ENCODE measurements at places on chromosomes 4 and X. TPM values are rescaled to one million over a fixed set of nuclear protein-coding genes. Genes with fewer than 3 reads are reported as not detected.

POU3F4 gene
- not detected for total RNA-seq

AREG gene
- total RNA-seq: 2.9 TPM

PHKA2 gene
- 13.5 TPM for total RNA-seq

AFF2 gene
- 3.5 TPM for total RNA-seq

DCK gene
- total RNA-seq: 12.8 TPM

MAGEB17 gene
- total RNA-seq: not detected

SPANXD gene
- not detected for total RNA-seq

CT83 gene
- not detected for total RNA-seq

ANXA5 gene
- 346 TPM for total RNA-seq

GPAT3 gene
- total RNA-seq: 3.4 TPM

CXCL6 gene
- total RNA-seq: not detected

KLB gene
- not detected for total RNA-seq

FAM47E gene
- 1.4 TPM for total RNA-seq

AMOT gene
- 21.0 TPM for total RNA-seq

LUZP4 gene
- total RNA-seq: not detected

PLP1 gene
- total RNA-seq: 5.0 TPM

ADH7 gene
- total RNA-seq: not detected

PLXNB3 gene
- 16.8 TPM for total RNA-seq

FAAH2 gene
- total RNA-seq: 0.60 TPM

PSMD10 gene
- total RNA-seq: 31.7 TPM

ARHGEF6 gene
- 17.7 TPM for total RNA-seq

TGIF2LX gene
- not detected for total RNA-seq

SHROOM4 gene
- total RNA-seq: 8.0 TPM

UGT2A1 gene
- total RNA-seq: not detected

GRIPAP1 gene
- 31.6 TPM for total RNA-seq

IQCM gene
- not detected for total RNA-seq

GABRQ gene
- total RNA-seq: not detected

GAGE12E gene
- total RNA-seq: not detected

SYP gene
- 1.5 TPM for total RNA-seq

ATP6AP1 gene
- 59.9 TPM for total RNA-seq

MAGEA9B gene
- total RNA-seq: not detected

EMCN gene
- 41.5 TPM for total RNA-seq

KDR gene
- total RNA-seq: 14.5 TPM

C1QTNF7 gene
- 9.4 TPM for total RNA-seq

GPC3 gene
- total RNA-seq: 11.3 TPM

NKX6-1 gene
- total RNA-seq: not detected

UNC5C gene
- 14.9 TPM for total RNA-seq

RAB41 gene
- total RNA-seq: not detected

USP17L29 gene
- not detected for total RNA-seq

MSN gene
- total RNA-seq: 342 TPM

ZFP42 gene
- total RNA-seq: not detected

MMRN1 gene
- total RNA-seq: 71.0 TPM

RHOXF1 gene
- total RNA-seq: not detected

SMARCA5 gene
- total RNA-seq: 34.2 TPM

HEPH gene
- 22.2 TPM for total RNA-seq

GYPB gene
- 0.86 TPM for total RNA-seq

SLC25A5 gene
- 134 TPM for total RNA-seq

FGF5 gene
- not detected for total RNA-seq

PLAC8 gene
- total RNA-seq: 3.8 TPM

CENPVL3 gene
- not detected for total RNA-seq

RAB33A gene
- 12.7 TPM for total RNA-seq

TEX13B gene
- not detected for total RNA-seq

CLNK gene
- total RNA-seq: 0.19 TPM

SPP1 gene
- 179 TPM for total RNA-seq

PUDP gene
- 13.1 TPM for total RNA-seq

DOK7 gene
- total RNA-seq: not detected

MAGEB16 gene
- total RNA-seq: not detected

TMPRSS11B gene
- not detected for total RNA-seq

SOX3 gene
- total RNA-seq: not detected
